ENCODE measurements at places on chromosomes 3 and 15. TPM values are rescaled to one million over a fixed set of nuclear protein-coding genes. Genes with fewer than 3 reads are reported as not detected.
A peak's percentile ranks its signal among the peaks of the same experiment; 100 is the strongest.

Gene ALS2CL
- total RNA-seq, result 1.7 TPM

GRCh38 chr15:92006186-92007028 is 152.9 kb downstream of the SLCO3A1 start:
- H3K27ac ChIP-seq, result no peak overlapping the region
- H3K4me3 ChIP-seq, result no peak overlapping the region
- no peaks in the 10 kb centered on the region for H3K36me3 ChIP-seq
- no peak for DNase-seq
- no peaks in the 10 kb centered on the region for H3K27me3 ChIP-seq

DNA sequence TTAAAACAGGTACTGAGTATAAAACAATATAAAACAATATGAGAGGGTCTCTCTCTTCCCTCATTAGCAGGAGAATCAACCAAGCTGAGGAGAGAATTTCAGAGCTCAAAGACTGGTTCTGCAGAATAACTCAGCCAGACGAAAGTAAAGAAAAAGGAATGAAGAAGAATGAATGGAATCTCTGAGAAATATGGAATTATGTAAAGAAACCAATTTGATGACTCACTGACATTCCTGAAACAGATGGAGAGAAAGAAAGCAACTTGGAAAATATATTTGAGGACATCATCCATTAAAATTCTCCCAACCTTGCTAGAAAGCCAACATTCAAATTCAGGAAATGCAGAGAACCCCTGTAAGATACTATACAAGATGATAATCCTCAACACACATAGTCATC is 630.9 kb downstream of the PYDC2 start:
- DNase-seq, result no peak
- no peaks in the 10 kb centered on the region for H3K27me3 ChIP-seq
- no peaks in the 10 kb centered on the region for H3K36me3 ChIP-seq
- H3K4me3 ChIP-seq, result no peak overlapping the region
- no peaks in the 10 kb centered on the region for H3K4me1 ChIP-seq

GRCh38 chr3:23202203-23202920 is 765 bp upstream of the UBE2E2 start:
- DNase-seq, result peak; percentile 66
- H3K27ac ChIP-seq, result peak overlapping the region; percentile 72
- no peaks in the 10 kb centered on the region for H3K36me3 ChIP-seq
- peak overlapping the region; percentile 74 for H3K4me3 ChIP-seq
- H3K4me1 ChIP-seq, result peaks cover 24% of the 10 kb centered on the region
- H3K27me3 ChIP-seq, result peaks cover 16% of the 10 kb centered on the region
